ENCODE measurements at places on chromosomes 5 and 9. TPM values are rescaled to one million over a fixed set of nuclear protein-coding genes. Genes with fewer than 3 reads are reported as not detected.

- DNase-seq: no peak
Measured at GRCh38 chr5:154146409-154146808, 44.1 kb upstream of the GALNT10 start.

DNA sequence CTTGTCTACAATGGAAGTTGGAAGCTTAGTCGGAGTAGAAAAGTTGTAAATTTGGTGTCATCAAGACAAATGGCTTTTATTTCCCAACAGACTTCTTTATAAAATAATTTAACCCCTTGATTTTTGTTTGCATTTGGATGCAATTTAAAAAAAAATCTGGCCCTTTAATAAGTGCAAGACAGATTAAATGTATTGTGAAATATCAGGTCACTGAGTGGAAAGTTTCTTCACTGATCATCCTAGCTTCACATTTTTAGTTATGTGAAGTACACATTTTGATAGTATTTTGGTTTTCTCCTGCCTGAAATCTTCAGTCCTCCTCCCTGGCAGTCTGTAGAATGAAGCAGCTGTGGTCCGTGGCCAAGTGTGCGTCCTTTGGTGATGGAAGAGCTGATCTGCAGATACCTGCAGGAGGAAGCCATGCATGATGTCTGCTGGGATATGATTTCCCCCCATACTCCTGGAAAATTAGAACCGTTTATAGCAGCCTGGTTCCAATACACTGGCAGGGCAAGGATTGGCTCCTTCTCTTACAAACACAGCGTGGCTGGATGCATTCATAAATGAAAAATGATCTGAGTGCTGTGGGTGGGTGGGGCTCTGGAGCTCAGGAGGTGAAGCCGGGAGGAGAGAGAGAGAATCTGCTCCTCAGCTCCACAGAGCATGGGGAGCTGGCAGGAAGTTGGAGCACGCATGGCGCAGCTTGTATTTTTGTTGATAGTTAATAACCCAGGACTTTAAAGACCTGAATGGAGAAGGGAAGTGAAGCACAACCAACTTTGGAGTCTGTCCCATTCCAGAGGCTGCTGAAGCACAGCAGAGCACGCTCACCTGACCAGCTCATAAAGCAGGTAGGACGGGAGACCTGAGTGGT, 238.4 kb downstream of the GOLPH3 start:
- no peak for DNase-seq

DNA sequence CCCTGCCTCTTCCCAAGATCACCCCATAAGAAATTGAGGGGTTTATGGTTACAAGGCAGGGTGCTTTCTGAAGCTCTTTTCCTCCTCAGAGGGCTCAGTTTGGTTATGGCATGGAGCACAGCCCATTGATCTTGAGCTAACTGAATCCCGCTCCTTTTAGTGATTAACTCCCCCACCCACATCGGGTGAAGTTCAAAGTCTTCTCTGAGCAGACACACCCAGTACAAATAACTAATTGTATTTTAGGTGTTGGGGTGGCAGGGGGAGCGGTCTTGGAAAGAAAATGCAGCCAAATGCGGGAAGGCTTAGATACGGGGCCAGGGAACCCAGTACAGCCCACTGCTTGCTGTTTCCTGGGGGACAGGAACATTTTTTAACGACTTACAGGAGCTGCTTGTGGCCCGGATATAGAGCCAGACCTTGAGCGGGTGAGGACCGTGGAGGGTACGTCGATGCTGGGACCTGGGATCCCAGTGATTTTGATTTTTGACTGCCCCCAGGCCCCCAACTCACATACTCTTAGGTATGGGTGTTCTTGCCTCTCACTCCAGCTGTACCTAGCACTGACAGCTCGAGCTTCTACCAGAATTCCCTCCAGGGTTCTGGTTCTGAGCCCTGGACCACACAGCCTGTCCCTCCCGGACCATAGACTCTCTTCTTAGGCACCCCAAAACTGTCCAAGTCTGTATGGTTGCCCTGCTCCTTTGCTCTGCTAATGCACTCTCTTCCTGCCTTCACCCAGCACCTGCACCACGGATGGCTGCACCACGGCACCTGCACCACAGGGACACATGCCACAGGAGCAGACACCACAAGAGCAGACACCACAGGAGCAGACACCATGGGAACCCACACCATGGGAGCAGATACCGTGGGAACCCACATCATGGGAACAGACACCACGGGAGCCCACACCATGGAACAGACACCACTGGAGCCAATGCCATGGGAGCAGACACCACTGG, 18.3 kb upstream of the RXRA start:
- DNase-seq: no peak

LIFR gene
- total RNA-seq: 10.4 TPM

ENHO gene
- not detected for total RNA-seq

ACO1 gene
- 158 TPM for total RNA-seq
